ENCODE measurements at places on chromosomes 1 and 21.

GRCh38 chr1:30377230-30378002 is 346.0 kb downstream of the MATN1 start:
- no peak for DNase-seq

DNA sequence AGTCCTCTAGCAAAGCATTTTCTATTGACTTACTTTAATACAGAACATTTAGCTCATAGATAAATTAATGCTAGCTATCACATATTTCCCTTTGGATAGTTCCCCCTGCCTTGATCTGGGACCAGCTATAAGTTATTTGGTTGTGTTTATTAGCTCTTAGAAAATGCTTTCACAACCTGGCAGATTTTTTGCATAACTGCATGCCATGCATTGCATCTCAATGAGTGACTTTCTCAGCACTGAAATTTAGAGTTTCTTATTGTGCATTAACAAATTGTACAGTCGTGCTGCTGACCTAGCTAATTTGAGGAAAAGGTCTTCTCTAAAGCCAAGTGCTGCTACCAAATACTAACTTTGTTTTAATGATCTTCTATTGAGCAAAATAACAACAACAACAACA is 164.8 kb downstream of the PLPPR5 start:
- DNase-seq, result no peak

DNA sequence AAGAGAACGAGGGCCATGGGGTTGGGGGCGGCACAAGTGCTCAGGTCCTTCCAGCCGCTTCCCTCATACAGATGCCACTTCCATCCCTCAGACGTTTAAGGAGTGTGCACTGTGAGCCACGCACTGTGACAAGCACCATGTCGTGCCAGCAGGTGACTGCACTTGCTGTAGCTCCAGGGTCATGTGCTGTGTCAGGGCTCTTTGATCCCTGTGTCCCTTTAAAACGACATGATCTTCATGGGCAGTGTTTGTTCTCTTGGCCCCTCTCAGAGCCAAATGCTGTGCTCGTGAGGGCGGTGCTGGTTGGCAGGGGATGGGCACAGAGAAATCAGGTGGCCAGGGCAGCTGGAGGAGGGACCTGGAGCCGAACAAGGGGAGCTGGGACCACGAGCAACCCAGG is 19.9 kb downstream of the IL10RB start:
- DNase-seq, result no peak

DNA sequence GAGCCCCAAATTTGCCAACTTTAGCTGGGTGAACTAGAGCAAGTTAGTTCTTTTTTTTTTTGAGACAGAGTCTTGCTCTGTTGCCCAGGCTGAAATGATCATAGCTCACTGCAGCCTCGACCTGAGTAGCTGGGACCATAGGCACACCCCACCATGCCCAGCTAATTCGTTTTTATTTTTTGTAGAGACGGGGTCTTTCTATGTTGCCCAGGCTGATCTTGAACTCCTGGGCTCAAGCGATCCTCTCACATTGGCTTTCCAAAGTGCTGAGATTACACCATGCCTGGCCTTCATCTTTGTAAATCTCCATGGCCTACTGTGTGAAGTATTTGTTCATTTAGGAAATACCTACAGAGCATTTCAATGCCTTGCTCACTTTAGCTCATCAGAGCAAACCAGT is 105.6 kb upstream of the SLC44A3 start:
- no peak for DNase-seq

DNA sequence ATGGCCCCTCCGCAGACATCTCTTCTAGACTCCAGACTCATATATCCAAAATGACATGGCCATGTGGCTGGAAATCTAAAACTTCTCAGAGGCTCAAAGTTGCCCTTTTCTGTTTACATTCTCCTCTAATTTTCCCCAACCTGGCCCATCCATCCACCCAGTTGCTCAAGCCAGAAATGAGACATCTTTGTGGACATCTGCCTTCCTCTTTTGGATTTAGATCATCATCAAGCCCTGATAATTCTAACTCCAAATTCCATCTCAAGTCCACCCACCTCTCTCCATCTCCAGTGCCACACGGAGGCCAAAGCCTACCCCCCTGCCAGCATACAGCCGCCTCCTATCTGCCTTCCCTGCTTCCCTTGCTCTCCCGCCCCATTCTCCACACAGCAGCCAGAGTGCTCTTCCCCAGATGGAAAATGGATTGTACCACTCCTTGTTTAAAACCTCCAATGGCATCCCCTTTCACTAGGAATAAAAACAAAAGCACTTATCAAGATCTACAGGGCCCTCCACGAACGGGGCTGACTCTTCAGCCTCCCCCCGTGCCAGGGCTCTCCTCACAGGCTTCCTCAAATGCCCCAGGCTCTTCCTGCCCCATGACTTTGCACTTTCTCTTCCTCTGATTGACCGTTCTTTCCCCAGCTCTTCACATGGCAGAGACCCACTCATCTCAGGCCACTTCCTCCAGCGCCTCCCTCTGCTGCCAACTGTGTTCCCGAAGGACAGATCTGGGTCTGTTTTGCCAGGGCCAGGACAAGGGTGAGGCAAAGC is 40.1 kb downstream of the SYT6 start:
- no peak for DNase-seq

DNA sequence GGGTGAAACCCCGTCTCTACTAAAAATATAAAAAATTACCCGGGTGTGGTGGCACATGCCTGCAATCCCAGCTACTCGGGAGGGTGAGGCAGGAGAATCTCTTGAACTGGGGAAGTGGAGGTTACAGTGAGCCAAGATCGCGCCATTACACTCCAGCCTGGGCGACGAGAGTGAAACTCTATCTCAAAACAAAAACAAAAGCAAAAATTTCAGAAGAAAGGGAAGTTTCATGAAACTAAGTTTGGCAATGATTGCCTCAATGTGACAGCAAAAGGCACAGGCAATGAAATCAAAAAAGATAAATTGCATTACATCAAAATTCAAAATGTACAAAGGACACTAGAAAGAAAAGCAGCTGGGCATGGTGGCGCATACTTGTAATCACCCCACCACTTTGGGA is 40.1 kb downstream of the BTF3L4 start:
- no peak for DNase-seq

DNA sequence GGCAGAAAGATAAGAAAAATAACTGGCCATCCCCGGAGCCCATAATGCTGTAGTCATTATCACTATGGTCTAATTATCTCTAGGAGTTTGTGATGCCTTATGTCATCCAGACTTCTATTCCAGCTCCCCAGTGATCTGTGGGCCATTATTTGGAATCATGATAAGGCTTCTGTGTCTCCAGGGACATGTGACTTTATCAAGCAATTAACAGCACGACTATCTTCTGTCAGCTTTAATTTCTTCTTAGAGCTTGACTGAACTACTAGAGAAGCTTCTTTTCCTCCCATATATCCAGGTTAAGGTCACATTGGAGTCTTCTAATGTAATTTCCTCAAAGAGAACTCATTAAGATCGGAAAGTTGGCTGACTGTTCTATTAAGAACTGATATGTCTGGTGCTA is 100.4 kb downstream of the LHX8 start:
- DNase-seq, result no peak

GRCh38 chr1:10117865-10118264 is 85.1 kb downstream of the UBE4B start:
- DNase-seq, result no peak

GRCh38 chr1:19737104-19737825 is 62.5 kb downstream of the TMCO4 start:
- no peak for DNase-seq

GRCh38 chr1:35915693-35916092 is 15.2 kb upstream of the AGO3 start:
- no peak for DNase-seq

GRCh38 chr1:174157157-174157806 is 2.0 kb upstream of the RABGAP1L start:
- no peak for DNase-seq

DNA sequence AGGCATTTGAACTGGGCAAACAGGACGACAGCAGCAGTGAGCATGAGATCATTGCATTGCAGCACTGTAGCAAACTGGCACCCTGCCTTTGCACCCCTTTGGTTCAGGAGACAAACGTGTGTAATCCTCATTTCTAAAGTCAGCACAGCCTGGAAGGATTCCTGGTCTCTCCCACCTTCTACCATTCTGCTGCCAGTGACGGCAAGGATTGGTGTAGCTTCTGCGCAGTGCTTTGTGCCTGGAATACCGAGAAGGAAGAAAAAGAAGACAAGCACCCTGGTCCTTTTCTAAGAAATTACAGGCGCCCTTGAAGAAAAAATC is 805.3 kb downstream of the USP25 start:
- DNase-seq, result no peak

GRCh38 chr1:228020686-228021354 is 14.0 kb downstream of the WNT3A start:
- DNase-seq, result peak; percentile 29

DNA sequence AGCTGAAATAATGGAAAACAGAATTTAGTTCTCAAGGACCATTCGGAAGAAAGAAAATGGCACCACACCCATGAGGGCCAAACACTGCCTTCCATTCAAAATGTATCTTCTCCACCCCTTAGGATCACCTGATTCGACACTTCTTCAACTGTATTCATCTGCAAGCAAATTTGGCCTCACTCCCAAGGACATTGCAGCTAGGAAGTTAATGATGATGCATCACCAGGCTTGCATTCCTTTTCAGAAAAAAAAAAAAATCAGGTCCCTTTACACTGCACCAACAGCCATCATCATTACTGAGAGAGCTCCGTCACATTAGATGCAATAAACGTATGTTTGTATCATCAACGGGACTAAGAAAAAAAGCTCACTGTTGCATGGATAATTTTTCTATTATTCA is 368.3 kb downstream of the PCP4 start:
- DNase-seq, result no peak

- no peak for DNase-seq
Observed at GRCh38 chr1:231890791-231891190, 264.2 kb downstream of the DISC1 start.
